ENCODE measurements at places on chromosomes 2 and 18.

DNA sequence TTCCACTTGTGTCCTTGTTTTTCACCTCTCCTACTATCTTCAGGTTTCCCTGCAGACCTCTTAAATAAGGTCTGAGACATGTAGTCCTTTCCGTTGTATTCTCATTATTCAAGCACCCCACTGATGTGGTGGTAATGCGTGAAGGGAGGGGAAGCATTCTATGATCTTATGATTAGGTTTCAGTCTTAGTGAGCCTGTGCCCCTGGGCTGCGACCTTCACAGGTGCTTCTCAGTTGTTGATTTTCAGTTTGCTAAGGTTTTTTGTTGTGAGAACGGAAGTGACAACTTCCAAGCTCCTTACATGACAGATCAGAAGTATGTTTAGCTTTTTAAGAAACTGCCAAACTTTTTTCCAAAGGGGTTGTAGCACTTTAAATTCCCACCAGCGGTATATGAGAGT is 41.3 kb downstream of the VPS54 start:
- peak; percentile 28 for DNase-seq

GRCh38 chr2:96404446-96405373 is 69.1 kb downstream of the NCAPH start:
- DNase-seq, result no peak

DNA sequence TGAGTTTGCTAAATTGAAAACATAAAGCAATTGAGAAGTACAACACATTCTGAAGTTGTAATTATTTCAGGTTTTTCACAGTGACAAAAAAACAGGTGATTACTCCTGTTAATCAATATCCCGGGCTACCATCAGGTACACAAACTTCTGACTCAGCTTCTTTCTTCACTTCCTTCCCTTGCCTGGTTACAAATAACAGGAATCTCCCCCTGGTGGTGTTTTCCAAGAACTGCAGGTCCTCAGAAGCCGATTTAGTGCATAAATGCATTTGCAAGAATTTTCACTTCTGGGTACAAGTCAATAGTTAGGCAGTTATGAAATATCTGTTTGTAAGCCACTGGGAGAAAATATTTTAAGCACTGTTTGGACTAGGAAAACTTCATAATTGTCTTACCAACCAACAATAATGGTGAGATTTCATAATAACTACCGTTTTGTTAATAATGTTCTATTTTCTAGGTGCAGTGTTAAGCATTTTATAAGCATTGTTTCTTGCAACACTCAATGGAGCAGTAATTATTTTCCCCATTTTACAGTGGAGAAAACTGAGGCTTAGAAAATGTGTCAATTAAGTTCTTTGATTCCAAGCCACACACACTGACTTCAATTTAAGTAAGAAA is 12.4 kb upstream of the GMCL1 start:
- peak; percentile 80 for DNase-seq

GRCh38 chr2:150526006-150526405 is 38.5 kb upstream of the RND3 start:
- no peak for DNase-seq

GRCh38 chr2:860259-860855 is 90.3 kb upstream of the SNTG2 start:
- DNase-seq, result no peak
